ENCODE measurements at places on chromosomes 3 and 15.

- DNase-seq: no peak
Observed at GRCh38 chr3:45904931-45905330, 18.6 kb downstream of the CCR9 start.

- no peak for DNase-seq
Observed at GRCh38 chr15:29123171-29123570, 146.5 kb downstream of the NSMCE3 start.

DNA sequence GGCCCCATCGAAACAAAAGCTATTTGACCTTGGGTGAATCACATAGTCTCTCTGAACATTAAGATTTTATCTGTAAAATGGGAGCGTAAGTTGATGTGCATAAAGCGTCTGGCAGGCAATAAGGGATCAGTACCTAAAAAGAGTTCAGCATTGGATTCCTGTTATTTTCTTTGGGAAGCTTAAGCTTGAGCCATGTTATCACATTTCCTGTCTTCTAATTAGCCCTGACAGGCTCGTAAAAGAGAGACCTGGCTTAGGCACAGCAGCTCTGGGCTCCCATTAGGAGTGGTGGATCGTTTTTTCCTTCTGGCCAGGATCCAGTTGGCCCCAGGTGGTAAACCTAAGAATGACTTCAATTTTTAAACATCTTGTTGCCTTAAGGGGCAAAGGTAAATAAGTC lies 26.0 kb upstream of the CA12 start:
- DNase-seq: no peak

DNA sequence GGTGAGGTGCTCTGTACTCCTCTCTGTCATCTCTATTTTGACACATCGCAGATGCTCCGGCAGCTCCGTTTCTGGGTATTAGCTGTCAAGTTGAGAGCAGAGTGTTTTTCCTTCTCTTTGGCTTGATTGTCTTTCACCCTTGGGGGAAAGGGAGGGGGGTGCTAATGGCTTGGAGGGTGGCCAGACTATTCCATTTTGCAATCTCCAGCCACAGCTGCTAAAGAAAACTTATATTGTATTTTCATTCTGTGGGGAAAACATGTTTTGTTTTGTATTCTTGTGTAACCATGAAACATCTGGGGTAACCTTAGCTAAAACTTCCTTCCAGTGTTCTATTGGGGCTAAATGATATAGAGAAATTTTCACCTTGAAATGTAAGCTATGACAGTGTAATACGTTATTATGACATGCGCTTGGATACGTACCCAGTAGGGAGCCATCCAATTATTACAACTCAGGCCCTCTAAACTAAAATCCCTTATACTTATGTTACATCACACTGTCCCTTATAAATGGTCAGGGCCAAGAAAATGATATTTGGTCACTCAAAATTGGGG lies 14.0 kb upstream of the LARP6 start:
- DNase-seq: no peak

GRCh38 chr3:148583793-148584192 lies 113.9 kb upstream of the AGTR1 start:
- no peak for DNase-seq

GRCh38 chr15:83283138-83283812 lies 1.2 kb downstream of the BNC1 start:
- no peak for DNase-seq

- no peak for DNase-seq
Observed at GRCh38 chr3:149258298-149258697, 36.7 kb upstream of the CP start.

DNA sequence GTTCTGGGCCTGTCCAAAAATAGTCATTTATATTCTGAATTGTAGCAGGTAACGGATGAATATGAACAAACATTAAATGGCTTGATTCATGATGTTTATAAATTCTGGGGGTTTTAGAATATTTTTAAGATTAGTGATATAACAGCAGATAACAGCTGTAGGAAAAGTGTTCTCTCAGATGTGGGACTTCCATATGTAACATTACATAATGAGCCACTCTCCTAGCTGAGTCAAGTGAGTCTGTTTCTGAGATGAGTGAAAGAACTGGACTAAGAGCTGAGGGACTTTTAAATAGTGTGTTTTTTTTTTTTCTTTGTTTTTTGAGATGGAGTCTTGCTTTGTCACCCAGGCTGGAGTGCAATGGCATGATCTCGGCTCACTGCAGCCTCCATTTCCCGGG lies 13.9 kb downstream of the YEATS2 start:
- no peak for DNase-seq

GRCh38 chr15:64478863-64479262 lies 18.5 kb downstream of the ZNF609 start:
- DNase-seq: no peak

- no peak for DNase-seq
Observed at GRCh38 chr3:106006001-106006400, 137.2 kb upstream of the CBLB start.

DNA sequence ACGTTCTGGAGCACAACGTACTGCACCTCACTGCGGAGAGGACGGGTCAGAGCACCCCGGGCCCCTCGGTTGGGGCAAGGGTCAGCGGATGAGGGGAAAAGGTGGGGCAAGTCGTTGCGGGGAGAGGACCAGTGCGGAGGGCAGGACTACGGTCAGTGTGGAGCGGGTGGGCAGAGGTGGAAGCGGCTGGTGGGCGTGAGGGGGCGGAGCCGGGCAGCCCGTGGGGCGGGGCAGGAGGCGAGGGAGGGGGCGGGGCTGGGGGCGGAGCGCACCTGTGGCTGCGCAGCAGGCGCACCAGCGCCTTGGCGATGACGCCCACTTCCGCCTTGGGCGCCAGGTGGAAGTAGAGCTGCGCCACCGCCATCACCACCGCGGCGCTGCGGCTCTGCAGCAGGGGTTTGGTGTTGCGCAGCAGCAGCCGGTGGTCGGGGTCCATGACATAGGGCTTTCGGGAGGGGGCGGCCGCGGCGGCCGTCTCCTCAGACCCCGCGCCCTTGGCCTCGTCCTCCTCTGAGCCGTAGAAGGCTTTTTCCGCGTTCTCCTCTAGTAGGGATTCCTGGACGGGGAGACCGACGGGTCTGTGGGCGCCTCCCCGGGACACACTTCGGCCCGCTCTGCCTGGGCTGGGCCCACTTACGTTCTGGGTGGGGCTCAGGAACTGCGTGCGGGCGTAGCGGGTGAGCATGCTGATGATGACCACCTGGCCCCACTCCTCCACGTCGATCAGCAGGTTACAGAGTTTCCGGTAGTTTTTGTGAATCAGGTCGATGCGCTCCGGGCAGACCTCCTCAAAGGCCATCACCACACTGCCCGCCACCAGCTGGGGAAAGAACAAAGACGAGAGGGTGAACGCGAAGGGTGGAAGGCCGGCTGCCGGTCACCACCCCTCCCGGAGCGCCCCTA lies 29.2 kb downstream of the AP3B2 start:
- DNase-seq: peak; percentile 72

- no peak for DNase-seq
Observed at GRCh38 chr3:128069271-128069670, 17.0 kb downstream of the SEC61A1 start.

DNA sequence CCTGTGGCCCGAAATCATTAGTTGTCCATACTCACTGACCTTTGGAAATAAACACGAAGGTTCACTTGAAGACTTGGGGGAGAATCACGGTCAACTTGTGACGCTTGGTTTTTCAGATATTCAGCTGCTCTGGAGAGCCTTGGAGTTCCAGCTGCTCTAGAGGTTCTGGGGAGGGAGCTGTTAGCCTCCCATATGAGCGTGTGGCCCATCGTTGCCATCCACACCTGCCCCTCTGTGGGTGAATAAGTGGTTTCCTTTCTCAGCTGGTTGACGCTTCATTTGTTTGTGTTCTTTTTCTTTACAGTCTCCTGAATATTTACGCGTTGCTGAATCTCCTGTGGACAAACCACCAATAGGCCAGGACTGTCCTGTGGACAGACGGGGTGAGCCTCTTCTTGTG lies 35.6 kb downstream of the APBA2 start:
- no peak for DNase-seq

DNA sequence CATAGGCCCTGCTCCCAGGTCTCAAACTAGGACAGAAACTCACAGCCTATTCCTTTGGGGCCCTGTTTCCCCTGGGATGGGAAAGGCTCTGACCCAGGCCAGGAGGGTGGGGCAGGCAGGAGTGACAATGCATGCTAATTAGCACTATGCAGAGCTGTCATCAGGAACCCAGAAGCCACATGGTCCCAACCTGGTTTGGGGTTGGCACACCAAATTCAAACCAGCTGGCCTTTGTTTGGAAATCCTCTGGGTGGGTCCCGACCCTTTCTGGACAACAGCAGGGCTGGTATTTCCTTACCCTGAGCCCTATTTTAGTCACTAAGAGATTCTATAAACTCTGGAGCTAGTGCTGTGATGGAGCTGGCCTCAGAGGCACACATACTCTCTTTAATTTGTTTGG lies 166.2 kb downstream of the LRTM1 start:
- DNase-seq: no peak

DNA sequence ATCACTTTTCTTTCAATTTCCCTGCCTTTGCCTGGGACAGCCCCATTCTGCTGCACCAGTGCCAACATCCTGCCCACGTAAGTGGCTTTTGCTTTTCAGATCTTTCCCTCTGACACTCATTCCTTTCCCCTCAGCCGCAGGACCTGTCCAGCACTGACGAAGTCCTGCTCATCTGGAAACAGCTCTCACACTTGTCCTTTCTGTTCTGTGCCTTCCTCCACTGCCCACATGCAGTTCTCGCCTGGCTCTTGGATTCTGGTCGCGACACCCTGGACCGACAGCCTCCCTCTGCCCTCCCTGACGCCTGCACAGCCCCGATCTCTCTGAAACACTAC lies 99.7 kb downstream of the ADCY5 start:
- no peak for DNase-seq

- no peak for DNase-seq
Observed at GRCh38 chr15:99614749-99615288, 49.0 kb downstream of the MEF2A start.

DNA sequence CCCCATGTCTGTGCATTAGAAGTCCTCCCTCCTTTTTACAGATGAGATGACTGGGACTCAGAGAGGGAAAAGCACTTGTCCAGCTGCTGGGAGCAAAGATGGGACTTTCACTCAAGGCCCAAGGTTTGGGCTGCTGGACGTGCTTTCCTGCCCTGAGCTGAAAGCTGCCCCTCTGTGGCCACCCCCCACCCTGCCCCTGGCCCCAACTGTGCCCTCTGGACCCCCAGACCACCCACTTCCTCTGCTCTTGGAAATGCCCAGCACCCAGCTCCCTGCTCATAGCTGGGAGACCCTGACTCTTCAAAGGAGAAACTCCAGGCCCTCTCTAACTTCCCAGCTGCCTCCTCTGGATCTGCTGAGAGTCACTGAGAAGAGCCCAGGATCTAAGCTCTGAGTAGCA lies 20.7 kb downstream of the GRIP2 start:
- no peak for DNase-seq

DNA sequence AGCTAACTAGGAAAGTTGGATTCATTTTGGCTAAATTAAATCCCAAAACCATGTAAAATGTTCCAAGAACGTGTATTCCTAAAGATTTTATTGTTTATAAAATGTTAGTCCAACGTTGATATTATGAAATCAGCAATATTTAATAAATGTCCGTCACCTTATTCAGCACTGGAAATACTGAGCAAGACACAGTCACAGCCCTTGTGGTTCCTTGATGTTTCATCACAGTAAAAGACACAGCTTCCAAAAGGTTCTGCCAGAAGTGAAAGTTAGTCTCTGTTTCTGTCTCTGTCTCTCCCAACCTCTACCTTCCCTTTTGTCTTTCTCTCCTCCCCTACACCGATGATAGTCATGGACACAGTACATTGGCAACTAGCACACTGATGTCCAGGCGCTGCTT lies 82.2 kb upstream of the BOC start:
- DNase-seq: no peak

GRCh38 chr3:133825969-133826727 lies 20.5 kb downstream of the SRPRB start:
- DNase-seq: no peak

GRCh38 chr3:5017925-5018531 lies 38.8 kb downstream of the BHLHE40 start:
- DNase-seq: no peak

DNA sequence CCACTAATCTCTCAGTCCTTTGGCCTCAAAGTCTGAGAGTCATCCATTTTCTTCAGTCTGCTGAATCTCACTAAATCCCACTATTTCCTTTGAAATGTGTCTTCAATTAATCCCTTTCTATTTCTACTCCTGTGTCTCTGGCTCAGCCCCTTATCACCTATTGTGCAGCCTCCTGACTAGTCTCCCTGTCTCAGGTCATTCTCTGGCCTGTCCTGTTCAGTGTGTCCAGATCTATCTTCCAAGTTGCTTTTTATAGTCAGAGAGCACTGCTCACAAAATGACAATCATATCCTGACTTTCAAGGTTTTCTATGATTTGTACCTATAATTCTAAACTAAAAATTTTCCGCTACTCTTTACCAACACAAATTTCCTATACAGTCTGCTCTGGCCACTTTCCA lies 7.6 kb downstream of the ROPN1 start:
- DNase-seq: no peak

- no peak for DNase-seq
Observed at GRCh38 chr15:77659350-77660321, 26.9 kb upstream of the LINGO1 start.

- no peak for DNase-seq
Observed at GRCh38 chr15:86919581-86919980, 839.9 kb downstream of the AGBL1 start.

DNA sequence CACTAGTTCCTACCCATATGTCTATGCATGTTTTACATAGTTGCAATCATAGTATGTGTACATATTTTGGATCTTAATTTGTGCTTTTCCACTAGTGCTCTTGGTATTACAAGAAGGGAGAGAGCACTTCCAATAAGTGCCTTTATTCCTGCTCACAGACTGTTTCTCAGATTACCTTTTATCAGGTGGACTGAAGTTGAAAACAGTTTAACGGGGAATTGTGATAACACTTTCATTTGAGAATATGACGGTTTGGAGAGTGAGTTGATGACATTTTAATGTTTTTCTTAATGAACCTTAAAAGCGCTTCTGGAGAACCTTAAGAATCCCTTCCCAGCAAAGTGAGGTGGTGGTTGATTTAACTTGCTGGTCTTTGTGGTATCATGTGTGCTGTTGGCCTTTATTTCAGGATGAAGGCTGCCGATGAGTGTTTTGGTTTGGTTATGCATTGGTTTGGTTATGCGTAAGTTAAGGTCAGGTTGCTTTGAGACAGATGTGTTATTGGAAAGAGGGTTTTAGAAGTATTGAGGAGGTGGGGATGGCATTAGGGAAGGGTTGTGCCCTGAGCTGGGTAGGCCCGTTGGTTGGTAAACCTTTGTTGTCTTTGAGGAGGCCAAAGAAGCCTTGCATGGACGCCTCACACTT lies 2.8 kb downstream of the EDEM1 start:
- DNase-seq: no peak

DNA sequence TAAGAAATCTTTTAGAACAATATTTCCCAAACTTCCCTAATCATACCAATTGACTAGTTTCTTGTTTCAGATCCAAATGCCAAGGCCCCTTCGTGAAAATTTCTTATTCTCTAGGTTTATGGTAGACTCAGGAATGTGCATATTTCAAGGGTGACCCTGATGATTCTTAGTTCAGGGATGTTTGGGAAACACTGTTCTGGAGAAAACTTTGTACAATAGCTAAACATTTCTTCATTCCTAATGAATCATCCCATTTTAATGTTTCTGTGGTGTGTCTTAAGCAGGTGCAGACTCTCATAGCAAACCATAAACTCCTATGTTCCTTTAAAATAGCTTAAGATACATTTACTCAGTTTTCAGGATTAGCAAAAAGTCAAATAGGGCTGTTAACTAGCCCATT lies 314.5 kb downstream of the TIGIT start:
- no peak for DNase-seq

All from activated T-helper 1 cell treated with Interleukin-2 at 50 U/mL for 16 hours (primary cell).